ENCODE measurements at places on chromosomes 6 and 20.

DNA sequence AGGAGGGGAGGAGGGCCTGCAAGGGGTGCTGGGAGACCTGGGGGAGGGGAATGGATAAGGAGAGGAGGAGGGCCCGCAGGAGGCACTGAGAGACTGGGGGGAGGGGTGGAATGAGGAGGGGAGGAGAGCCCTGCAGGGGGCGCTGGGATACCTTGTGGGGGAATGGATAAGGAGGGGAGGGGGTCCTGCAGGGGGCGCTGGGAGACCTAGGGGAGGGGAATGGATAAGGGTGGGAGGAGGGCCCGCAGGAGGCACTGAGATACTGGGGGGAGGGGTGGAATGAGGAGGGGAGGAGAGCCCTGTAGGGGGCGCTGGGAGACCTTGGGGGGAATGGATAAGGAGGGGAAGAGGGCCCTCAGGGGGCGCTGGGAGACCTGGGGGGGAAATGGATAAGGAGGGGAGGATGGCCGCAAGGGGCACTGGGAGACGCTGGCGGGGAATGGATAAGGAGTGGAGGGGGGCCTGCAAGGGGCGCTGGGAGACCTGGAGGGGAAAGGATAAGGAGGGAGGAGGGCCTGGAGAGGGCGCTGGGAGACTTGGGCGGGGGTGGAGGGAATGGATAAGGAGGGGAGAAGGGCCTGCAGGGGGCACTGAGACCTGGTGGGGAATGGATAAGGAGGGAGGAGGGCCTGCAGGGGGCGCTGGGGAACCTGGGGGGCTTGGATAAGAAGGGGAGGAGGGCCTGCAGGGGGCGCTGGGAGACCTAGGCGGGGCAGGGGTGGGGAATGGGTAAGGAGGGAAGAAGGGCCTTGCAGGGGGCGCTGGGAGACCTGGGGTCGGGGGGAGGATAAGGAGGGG is 1.3 kb upstream of the CTCFL start:
- DNase-seq, result peak; percentile 29

DNA sequence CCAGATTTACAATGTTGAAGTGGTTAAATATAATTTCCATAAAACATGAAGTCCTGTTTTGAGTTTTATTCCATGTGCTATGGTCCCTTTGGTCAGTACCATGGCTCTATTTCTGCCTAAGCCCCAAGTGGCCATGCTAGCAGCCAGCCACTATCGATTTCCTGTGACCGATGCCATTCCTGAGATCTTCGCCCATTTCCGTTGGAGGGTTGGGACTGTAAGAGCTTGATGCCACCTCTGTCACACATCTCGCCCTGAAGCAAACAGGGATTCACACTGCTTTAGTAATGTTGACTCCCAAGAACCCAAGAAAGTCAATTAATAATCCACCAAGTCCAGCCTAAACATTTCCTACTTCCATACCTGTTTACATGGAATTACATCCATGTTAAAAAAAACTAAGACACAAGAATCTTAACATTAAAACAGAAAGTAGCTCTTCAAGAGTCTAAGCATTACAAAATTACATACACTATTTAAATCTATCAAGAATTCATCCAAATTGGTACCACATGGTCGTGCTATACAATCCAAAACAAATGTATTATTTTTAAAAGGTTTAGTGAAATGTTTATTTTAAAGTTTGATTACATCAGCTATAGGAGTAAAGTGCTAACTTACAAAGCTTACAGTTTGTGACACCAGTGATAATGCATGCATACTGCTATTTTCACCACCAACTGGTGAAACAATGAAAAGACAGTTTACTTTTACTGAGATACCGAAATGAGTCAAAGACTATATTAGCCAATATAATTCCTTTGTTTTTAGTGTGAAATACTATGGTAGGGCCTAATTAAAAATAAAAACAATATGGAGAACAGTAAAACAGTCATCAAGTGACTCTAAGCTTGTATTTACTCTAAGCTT is 2.5 kb downstream of the RBM39 start:
- DNase-seq, result peak; percentile 71

DNA sequence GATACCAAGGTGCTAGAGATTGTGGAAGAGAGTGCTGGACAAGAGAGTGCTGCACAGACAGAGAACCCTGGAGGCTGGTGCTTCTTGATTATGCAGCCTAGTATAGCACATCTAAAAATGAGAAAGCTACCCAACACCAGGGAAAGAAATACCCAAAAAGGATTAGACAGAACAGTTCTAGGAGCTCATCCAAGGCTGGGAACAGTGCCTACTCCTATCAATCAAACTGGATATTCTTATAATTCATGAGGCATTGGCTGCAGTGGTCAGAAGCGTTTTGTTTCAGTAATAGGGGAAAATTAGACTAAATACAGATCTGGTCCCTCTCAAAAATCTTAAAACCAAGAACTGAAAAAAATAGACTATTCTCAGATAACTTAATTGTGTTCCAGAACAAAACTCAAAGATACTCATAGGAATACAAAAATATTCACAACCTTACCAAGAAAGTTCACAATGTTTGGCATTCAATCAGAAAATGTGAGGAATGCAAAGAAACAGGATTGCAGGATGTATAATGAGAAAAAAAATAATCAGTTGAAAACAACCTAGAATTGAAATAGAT is 222.9 kb downstream of the EPHA7 start:
- DNase-seq, result no peak

- no peak for DNase-seq
Measured at GRCh38 chr6:136961848-136962247, 39.7 kb downstream of the SLC35D3 start.

- DNase-seq, result peak; percentile 87
Measured at GRCh38 chr20:3818155-3819151, 1.9 kb upstream of the AP5S1 start.

- DNase-seq, result peak; percentile 81
Measured at GRCh38 chr6:35919827-35920751, 809 bp downstream of the SRPK1 start.

Data from suppressor macrophage treated with lipopolysaccharide for 1 hour (primary cell).